WERI-Rb-1 (cell line): ENCODE measurements at places on chromosomes 16 and 17.

GRCh38 chr17:61284746-61285145 is 114.9 kb upstream of the TBX2 start:
- no peak for DNase-seq

GRCh38 chr17:1913702-1914101 is 83.9 kb downstream of the RPA1 start:
- no peak for DNase-seq

DNA sequence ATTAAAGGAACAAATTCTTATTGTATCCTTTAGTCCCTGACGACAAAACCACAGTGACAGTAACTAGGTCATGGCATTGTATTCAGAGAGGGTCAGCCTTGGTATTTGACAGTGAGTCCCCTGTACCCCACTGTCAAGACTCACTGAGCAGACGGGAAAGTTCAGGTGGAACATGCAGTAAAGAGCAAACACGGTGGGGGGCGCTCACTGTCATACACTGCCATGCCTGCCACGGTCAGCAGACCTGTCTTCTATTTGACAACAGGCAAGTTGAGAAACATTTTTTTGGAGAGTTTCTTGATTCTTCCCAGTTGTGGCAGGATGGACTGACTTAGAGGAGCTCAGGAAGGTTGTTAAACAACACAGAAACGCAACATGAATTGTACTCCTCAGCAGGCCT is 681.6 kb downstream of the KCNJ18 start:
- no peak for DNase-seq

DNA sequence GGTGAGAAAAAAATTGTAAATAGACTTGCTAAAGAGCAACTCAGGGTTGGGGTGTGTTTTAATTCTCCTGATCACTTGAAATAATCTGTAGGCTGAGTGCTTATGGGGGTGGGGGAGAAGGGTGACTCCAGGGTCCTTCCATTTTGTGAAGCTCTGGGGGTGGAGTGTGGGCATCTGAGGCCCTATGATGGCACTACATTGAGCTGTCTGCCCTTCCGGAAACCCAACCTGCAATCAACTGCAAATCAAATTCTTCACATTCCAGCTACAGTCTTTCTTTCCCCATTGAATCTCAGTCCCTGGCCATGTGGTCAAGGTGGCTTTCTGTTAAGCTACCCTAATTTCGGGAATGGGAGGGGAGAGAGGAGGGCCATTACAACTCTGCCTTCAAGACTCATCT is 6.0 kb upstream of the CDC6 start:
- DNase-seq = no peak

- no peak for DNase-seq
Measured at GRCh38 chr17:62739645-62740388, 68.3 kb downstream of the MARCHF10 start.

- DNase-seq = no peak
Measured at GRCh38 chr16:81734632-81735434, 44.3 kb upstream of the PLCG2 start.

GRCh38 chr17:79002796-79003593 is 6.6 kb downstream of the CANT1 start:
- no peak for DNase-seq

- DNase-seq = no peak
Measured at GRCh38 chr17:7574176-7574953, 5.1 kb upstream of the CD68 start.

GRCh38 chr17:8872036-8872704 is 4.7 kb upstream of the PIK3R6 start:
- DNase-seq = no peak

DNA sequence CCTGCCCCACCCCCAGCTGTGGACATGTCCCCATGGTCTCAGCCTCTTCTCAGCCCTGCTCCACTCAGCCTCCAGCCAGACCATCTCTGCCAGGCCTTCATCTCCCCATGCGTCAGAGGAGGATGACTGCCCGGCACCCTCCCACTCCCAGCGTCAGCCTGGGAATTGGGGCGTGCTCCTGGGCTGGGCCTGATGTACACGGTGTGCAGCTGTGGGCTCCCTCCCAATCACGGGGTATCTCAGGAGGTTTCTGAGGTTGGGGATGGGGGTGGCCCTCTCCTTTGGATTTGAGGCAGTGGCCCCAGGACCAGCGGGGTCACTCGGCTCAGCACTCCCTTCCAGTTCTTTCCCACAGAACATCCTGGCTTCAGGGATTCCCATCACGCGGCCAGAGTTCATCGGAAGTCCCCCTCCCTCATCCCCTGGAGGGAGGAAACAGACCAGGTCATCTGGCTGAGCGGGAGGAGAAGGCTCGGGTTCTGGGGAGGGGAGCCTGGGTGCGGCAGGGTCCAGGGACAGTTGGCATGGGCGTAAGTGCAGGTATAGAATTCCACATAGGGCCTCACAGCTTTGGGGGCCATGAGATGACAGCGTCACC is 36.9 kb downstream of the SOCS3 start:
- no peak for DNase-seq

DNA sequence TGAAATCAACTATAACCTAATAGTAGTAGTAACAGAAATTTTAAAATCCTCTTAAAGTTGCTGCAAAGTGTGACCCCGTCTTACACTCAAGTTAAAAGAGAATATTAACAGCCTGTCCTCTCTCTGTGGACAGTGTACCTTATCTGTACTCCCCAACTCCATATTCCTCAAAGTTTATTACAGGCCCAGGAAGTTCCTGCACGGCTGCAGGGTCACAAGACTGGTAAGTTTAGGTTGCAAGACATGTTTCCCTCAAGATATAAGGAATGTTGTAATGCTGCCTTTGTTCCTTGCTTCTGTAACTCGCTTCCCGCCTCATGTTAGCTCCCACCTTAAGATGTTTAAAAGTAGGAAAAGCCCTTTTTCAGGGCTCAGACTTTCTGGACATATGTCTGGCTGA is 72.2 kb downstream of the ITFG1 start:
- DNase-seq = no peak

DNA sequence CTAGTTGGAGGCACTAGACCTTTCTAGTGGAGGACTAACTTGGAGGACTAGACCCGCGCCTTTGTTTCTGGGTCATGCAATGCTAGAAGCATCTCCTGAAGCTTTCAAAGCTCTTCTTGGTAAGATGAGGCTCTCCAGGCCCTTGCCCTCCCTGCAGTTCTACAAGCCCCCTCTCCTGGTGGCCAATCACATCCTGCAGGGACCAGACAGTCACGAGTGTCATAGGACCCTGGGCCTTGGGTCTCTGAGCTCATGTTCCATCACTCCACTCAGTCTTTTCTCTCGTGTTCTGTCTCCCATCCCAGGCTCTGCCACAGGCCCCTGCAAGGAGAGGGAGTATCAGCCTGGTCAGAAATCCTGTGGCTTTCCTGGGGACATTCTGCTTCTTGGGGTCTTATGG is 119.6 kb downstream of the CYLD start:
- DNase-seq = no peak

GRCh38 chr17:34892461-34893249 is 68.6 kb downstream of the CCT6B start:
- peak; percentile 79 for DNase-seq

- DNase-seq = no peak
Measured at GRCh38 chr16:69720822-69721430, 5.4 kb downstream of the NQO1 start.

- peak; percentile 48 for DNase-seq
Measured at GRCh38 chr16:51636920-51637769, 486.1 kb upstream of the SALL1 start.

- DNase-seq = no peak
Measured at GRCh38 chr17:50767446-50767845, at the start of gene ANKRD40CL. ANKRD40CL (minus strand) TSS chr17:50767518; CDS start chr17:50766913, 605 bp downstream.

DNA sequence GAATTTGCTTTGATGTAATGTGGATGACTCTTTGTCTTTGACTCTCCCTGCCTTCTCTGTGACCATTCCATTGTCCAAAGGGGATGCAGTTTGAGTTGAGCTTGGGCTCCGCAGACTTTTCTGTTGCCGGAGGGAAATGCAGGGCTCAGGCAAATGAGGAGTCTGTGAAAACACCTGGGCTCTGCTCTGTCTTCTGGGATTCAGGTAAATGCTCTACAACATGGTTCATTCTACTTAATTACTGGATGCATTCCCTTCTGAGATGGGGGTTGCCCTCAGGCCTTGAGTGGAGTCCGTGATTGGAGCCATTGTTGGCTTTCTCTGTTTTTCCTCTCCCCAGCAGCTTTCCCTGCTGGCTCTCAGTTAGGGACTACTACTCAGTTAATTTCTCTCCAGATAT is 26.4 kb upstream of the SPNS2 start:
- DNase-seq = no peak

DNA sequence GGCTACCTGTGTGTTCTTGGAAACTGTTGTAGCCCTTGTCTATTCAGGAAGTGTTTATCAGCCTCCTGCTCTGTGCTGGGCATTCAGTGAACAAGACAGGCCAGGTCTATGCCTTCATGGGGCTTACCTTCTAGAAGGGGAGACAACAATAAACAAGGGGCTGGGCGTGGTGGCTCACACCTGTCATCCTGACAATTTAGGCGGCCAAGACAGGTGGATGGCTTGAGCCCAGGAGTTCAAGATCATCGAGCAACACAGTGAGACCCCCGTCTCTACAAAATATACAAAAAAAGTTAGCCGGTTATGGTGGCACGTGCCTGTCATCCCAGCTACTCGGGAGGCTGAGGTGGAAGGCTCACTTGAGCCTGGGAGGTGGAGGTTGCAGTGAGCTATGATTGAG is 5.5 kb upstream of the GSG1L start:
- no peak for DNase-seq

DNA sequence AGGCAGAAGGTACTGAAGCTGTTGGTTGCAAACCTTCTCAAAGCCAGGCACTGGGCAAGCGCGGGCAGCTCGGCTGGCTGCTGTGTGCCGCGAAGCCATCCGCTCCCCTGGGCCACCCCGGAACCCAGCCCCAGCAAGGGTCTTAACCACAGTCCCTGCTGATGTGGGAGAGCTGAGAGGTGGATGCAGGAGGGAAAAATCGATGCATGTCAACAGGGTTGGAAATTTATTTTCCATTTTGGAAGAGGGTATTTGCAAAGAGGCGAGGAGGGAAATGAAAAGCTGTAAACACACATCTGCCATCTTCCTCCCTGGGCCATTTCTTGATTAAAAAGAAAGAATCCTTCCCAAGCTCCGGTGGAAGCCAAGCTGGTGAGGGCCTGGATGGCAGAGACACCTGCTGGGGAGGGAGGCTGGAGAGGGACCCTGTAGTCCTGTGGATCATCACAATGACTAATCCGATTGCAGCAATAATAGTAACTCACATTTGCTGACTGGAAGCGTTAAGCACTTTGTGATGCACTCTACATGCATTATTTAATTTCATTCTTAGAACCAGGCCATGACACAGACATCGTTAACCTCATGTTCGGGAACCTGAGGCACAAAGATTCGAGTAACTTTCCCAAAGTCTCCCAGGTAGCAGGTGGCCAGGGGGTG is 13.9 kb upstream of the TBX2 start:
- peak; percentile 89 for DNase-seq

DNA sequence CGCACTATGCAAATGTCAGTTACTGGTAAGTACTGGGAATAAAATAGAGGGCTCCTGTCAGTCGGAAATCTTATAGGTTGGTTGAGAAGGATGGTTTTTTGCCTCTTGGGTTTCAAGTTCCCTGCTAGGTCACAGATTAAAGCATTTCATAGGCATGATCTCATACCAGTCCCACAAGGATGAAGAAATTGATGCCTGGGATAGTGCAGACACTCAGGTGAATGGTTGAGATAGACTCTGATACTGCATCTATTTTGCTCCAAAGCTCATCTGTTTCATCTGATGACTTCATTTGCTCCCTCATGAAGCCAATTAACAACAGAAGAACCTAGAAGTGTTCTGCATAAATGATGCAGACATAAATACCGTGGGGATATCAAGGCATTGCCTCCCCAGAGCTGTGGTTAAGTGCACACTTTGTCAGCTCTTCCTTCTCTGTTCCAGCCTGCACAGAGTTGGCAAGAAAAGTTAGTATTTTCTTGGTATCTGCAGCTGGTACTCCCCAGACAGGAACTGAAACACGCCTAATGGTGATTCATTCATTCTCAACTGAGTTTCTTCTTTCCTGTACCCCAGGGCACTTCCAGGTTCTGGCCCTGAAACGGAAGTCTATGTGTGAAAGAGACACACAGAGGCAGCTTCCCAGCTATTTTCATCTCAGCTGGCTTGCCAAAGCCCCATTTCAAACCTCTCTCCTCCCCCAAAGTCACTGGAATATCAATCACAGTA is 418.3 kb upstream of the SALL1 start:
- no peak for DNase-seq

- DNase-seq = no peak
Measured at GRCh38 chr16:3690980-3691720, 26.2 kb downstream of the TRAP1 start.

DNA sequence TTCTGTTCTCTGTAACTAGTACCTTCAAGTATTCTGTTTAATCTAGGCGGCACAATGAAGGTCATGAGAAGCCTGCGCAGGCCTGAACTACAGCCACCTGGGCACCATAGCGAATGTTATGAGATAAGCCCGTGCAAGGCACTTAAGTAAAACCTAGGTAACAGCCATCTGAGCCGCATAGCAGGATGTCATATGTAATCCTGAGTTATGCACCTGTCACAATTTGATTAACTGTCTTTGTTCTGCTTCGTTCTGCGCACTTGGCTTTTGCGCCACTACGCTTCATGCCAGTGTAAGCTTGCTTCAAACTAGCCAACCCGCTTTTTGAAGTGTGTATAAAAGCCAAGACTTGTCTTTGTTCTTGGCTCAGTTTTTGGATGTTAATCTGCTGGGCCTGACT is 449.8 kb downstream of the KCNJ18 start:
- no peak for DNase-seq

DNA sequence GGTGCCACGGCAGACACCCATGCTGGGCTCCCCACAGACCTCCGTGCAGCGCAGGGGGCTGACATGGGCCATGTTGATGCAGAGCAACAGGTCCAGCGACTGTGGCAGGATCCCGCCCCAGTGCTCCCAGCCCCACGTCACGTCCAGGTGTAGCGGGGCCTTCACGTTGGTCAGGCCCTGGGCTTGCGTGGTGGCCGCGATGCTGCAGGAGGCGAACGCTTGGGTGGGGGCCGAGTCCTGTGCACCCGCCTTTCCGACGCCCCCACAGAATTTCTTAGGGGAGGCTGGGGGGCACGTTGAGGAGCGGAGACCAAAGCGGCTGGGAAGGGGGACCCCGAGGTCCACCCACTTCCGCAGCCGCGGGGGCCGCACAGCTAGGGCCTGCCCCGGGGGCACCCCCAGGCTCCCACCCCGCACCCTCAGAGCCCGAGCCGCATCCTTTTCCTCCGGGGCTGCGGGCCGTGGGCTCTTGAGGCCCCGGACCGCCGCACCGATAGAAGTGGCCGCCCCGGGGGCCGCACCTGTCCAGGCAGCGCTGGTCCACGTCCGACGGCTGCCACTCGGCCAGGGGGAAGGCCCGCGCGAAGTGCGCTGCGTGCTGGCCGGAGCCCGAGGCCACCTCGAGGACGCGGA is 416 bp downstream of the METTL26 start:
- no peak for DNase-seq

- peak; percentile 40 for DNase-seq
Measured at GRCh38 chr16:65244787-65245186, 122.9 kb upstream of the CDH11 start.

DNA sequence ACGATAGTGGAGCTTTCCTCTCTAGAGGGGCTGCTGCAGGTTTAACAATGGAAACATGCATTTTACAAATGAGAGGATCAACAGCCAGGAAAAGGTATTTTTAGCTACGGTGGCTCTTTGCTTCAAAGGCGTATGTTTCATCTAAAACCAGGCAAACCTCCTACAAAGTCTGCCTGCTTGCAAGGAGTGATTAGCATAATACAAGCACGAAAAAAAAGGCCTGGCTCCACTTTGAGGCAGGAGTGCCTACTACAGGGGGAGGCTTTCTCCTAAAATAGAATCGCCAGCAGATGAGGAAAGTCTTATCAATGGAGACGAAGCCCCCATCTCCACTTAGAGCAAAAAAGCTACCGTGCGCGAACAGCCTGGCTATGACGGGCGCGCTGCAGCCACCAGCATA is 27.1 kb upstream of the MTSS2 start:
- DNase-seq = no peak
